Motor neuron (in vitro differentiated cells): ENCODE measurements at places on chromosomes 3 and 15. TPM values are rescaled to one million over a fixed set of nuclear protein-coding genes. Genes with fewer than 3 reads are reported as not detected.

DNA sequence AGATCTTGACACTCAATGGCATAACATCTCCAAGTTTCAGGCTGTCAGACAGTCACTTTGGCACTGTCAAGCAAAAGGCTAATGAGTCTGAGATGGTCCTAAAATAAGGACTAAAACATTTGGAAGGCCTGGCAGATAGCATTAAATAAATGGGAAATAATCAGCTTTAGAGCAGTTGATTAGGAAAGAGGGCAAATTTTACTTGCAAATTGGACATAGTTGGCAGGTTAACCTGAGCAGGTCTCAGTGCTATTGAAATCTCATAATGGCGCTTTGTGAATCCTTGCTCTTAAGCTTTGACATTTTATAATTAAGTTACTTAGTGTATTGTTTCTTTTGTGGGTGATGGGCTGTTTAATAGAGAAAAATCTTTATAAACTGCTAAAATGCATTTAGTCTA, 1003.1 kb upstream of the GBE1 start:
- ATAC-seq = no peak

- peak; percentile 50 for ATAC-seq
Measured at GRCh38 chr3:159732172-159733111, 256.2 kb upstream of the IL12A start.

- ATAC-seq = no peak
Measured at GRCh38 chr3:128681369-128681829, 30.8 kb upstream of the RPN1 start.

- peak; percentile 41 for ATAC-seq
Measured at GRCh38 chr3:195210266-195210973, 60.5 kb downstream of the XXYLT1 start.

DNA sequence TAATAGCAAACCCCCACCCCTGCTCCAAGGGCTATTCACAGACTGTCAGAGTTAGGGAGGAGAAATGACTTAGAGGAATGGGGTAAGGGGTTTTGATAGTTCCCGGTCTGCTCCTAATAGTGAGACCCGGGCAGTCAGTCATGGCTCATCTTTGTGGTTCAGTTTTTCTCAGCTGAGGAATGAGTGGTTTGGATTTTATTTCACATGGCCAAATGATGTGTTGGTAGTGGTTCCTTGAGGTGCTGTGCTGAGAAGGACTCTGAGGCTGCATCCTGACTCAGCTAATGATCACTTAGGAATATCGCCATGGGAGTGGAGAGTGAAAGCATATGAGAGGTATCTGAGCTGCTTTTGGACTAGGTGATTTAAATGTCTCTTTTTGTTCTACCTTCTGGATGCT, 80.2 kb downstream of the LPP start:
- no peak for ATAC-seq

The FBXW12 gene
- total RNA-seq = 0.50 and 0.65 TPM in 2 replicates

The FRMD4B gene
- 1.6 and 1.8 TPM in 2 replicates for total RNA-seq

The ASB14 gene
- total RNA-seq = 2.2 and 2.4 TPM in 2 replicates
